Activated CD8-positive, alpha-beta memory T cell treated with anti-CD3 and anti-CD28 coated beads for 48 hours (primary cell): ENCODE measurements at places on chromosomes 16 and 17.

DNA sequence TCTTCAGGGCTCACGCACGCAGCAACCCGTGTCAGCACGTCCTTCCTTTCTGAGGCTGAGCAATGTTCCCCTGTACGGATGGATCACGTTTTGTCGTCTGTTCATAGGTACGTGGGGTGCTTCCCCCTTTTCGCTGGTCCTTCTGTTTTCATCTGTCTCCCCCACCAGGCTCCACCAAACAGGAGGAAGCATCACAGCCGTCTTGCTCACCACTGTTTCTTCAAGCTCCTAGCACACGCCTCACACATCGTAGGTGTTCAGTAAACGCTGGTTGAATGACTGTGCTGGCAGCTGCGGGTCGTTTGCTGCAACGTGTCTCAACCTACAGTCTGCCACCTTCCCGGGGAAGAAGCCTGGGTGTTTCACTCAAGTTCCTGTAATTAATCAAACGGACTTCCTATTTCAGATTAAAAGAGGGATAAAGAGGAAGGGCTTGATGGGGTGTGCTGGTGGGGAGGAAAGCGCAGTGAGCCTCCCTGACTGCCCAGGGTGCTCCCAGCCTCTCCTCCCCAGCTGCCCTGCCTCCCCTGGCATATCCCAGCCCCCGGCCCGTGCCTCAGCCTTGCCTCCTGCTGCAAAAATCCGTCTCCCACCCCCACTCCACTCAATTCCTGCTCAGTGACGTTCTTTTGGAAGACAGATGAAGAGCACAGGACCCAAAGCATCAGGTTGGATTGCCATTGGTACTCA lies 76.7 kb upstream of the DOC2B start:
- DNase-seq: no peak

DNA sequence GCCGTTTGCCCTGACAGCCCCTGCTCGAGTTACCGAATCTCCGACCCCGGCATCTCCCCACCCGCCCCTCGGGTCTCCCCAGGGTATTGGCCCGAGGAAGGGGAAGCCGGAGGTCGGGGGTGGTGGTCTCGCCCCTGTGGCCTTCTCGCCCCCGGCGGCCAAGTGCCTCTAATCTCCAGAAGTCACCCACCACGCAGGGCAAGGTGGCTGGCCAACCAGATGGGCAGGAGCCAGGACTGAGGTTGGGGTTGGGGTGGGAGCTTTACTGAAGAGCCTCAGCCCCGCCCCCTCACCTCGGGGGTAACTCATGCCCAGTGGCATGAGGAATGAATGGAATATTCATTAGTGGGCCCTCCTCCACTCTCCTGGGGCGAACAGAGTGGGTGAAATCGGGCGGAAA lies 637 bp downstream of the DHRS11 start:
- no peak for DNase-seq

DNA sequence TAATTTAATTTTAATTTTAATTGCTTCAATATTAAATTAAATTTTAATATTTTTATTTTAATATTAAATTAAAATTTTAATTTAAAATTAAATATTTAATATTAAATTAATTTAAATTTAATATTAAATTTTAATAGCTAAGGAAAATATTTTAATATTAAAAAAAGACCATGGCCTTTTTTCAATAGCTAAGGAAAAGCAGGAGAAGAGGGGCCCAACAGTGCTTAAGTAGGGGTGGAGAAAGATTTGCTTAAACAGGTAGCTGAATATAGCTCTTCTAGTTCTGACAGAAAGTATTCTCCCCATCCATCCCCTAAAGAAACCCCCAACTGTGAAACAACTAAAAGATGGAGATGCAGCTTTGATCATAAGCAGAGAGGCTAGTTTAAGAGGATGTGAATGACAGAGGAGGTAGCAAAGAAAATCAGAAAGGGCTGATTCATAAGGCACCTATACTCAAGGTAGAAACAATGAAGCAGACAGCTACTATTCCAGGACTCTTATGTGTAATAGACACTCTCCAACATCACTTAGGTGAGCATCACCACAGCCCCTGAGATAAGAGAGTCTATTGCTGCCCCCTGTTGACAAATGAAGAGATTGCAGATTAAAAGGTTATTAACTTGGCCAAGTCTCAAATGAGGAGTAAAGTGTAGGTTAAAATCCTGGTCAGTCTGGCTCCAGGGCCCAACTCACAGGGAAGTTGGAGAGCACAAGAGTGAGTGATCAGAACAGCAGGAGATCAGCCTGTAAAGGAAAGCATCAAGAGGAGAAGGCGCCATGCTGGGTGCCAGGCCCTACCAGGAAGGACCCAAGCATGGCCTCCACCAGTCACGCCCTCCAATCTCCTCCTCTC lies 7.8 kb upstream of the RNASEK start:
- no peak for DNase-seq

DNA sequence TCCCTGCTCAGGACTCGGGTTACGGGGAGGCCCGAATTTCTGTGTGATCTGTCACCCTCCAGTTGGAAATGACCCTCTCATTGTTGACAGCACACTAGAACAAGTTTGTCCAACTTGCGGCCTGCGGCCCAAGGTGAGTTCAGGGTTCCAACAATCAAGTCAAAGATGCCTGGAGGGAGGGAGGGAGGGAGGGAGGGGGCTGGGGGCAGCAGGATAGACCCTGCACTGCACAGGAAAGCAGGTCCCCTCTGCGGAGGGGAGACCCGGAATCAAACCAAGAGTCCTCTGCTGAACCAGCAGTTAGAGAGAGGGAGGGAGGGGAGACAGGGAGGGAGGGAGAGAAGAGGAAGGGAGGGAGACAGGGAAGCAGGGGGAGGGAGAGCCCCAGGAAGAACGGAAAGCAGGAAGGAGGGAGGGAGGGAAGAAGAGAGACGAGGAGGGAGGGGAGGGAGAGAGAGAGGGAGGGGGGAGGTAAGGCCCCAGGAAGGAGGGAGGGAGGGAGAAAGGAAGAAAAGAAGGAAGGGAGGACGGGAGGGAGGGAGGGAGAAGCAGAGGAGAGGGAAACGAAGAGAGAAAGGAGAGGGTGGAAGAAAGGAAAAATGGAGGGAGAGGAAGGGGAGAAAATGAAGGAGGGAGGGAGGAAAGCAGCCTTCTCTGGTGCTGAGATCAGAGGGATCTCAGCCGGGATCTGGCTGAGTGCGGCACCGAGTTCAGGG lies 96.7 kb upstream of the CDH5 start:
- DNase-seq: no peak

- DNase-seq: no peak
Measured at GRCh38 chr17:57578608-57579225, 166.4 kb downstream of the CCDC182 start.

GRCh38 chr16:79598348-79599181 lies 2.0 kb downstream of the MAF start:
- no peak for DNase-seq

DNA sequence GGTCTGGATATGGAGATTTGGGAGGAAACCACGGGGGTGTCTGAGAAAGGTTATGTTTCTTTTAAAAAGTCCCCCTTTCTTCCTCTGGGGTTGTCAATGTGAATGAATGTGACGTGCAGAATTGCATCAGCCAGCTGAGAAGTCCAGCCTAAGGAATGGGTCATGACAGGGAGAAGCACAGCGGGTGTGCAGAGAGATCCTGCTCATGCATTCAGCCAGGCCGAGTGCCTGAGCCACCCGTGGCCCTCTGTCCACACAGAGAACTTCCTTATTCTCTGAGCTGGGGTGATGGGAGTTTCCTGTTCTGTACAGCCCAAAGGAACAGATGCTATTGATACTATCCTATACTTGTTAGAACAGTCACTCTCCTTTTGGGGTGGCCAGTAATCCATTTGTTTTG lies 117.9 kb downstream of the CPPED1 start:
- DNase-seq: no peak

DNA sequence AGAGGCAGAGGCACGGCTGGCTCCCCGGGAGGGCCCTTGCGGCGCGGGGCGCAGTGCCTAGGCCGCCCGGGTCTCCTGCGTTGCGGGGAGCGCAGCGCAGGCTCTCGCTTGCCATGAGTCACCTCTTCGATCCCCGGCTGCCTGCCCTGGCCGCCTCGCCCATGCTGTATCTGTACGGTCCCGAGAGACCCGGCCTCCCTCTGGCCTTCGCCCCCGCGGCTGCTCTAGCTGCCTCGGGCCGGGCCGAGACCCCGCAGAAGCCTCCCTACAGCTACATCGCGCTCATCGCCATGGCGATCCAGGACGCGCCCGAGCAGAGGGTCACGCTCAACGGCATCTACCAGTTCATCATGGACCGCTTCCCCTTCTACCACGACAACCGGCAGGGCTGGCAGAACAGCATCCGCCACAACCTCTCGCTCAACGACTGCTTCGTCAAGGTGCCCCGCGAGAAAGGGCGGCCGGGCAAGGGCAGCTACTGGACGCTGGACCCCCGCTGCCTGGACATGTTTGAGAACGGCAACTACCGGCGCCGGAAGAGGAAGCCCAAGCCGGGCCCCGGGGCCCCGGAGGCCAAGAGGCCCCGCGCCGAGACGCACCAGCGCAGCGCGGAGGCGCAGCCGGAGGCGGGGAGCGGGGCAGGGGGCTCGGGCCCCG lies 390 bp downstream of the FOXL1 start:
- no peak for DNase-seq

DNA sequence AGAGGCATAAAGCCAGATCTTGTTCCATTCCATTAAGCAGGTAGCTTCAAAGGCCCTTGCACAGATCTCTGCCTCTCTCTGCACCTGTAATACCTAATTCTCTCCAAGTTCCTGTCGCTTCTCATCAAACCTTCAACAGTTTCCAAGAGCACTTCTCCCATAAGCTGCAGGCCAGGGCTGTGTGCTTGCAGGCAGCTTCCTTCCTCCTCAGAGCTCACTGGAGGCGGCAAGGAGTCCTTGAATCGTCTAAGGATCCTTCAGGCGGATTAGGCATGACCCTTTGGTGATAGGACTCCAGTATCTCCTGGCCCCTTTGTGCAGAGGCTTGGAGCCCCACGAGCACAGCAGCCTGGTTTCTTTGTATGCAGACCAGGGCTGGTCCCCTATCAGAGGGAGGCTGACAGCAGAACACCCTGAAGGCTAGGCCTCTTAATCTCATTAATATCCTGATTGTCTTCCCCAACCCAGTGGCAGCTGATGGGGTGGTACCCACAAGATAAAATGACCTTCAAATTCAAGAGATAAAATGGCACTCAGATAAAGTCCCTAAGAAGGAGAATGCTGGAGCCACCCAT lies 19.8 kb downstream of the HNF1B start:
- DNase-seq: no peak

- DNase-seq: no peak
Measured at GRCh38 chr17:8611137-8611536, 19.4 kb downstream of the MYH10 start.

DNA sequence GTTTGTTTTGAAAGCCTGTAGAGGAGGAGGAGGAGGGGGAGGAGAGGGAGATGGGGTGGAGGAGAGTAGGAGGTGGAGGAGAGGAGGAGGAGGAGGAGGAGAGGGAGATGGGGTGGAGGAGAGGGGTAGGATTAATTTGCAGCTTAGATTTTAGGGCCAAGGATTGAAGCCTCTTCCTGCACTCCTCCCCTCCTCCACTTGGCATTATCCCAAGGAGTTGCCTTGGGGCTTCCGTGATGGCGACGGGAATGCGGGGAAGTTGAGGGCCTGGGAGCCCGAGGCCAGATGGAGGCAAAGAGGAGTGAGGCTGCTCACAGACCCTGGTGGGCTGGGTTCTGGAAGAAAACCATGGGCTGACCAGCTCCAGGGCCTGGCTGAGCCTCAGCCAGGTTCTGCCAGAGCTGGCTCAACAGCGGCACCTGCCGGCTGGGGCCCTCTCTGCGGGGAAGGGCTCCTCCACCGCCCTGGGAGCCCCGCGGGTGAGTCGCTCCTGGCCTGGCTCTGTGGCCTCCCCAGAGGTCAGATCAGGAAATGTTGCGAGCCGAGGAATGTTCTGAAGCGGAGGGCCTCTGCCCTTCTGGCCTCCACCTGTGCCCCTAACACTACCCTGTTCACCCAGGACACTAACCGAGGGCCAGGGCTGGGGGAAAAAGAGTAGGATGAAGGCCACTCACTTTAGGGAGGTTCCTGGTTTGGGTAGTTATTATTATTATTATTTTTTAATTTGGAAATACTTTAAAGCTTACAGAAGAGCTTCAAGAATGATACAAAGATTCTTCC lies 23.9 kb upstream of the FMNL1 start:
- peak; percentile 75 for DNase-seq

GRCh38 chr17:40418428-40418706 lies 671 bp upstream of the TOP2A start:
- DNase-seq: no peak
